Small intestine (tissue), 16 donors: ENCODE measurements at places on chromosomes 1 and 21.

DNA sequence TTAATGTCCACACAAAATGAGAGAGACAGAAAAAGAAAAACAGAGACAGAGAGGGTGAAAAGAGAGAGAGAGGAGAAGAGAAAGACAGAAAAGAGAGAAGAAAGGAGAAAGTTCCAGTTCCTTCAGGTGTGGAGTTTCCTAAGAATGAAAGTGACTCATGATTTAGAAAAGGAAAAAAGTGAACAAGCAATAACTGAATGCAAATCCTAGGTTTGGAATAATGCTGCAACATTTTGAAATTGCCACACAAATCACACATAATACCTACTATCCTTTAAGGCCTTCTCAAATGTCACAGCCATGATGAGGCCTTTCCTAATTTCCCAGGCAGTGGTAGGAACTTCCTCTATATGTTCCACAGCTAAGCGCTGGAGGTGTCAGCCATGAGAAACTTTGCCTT, 31.5 kb upstream of the XPR1 start:
- no peak for DNase-seq

GRCh38 chr1:87130438-87130837, 198.2 kb upstream of the LMO4 start:
- no peak for DNase-seq

GRCh38 chr1:177368255-177368654, 197.5 kb downstream of the BRINP2 start:
- no peak for DNase-seq

DNA sequence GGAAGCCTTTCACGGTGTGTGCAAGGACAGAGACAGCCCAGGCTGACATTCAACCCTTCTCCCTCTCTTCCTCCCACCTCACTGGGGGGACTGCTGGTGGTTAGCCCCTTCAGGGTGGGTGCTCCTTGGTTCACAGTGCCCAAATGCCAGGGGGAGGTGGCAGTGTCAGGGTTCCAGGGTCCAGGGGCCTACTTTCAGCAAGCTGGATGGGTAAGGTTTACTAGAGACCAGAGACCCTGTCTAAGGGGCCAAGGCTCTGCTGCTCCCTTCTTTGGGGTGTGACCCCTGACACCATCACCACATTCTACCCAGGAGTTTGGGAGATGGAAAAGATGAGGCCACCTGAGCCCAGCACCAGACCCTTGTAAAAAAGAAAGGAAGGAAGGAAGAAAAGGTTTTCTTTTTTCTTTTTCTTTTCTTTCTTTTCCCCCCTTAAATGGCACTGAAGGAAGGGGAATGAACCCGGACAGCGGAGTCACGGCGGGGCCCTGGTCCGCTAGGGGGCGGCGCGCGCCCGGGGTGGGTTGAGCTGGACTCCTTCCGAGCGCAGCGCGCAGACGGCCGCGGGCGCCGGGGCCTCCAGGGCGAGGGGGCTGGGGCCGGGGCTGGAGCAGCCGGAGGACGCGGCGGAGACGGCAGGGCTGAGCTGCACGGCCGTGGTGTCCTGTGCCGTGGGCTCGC, 18.8 kb downstream of the KNCN start:
- peak; percentile 72 for DNase-seq

- no peak for DNase-seq
These were observed 179.6 kb downstream of the DHRS3 start for GRCh38 chr1:12438349-12438924.

DNA sequence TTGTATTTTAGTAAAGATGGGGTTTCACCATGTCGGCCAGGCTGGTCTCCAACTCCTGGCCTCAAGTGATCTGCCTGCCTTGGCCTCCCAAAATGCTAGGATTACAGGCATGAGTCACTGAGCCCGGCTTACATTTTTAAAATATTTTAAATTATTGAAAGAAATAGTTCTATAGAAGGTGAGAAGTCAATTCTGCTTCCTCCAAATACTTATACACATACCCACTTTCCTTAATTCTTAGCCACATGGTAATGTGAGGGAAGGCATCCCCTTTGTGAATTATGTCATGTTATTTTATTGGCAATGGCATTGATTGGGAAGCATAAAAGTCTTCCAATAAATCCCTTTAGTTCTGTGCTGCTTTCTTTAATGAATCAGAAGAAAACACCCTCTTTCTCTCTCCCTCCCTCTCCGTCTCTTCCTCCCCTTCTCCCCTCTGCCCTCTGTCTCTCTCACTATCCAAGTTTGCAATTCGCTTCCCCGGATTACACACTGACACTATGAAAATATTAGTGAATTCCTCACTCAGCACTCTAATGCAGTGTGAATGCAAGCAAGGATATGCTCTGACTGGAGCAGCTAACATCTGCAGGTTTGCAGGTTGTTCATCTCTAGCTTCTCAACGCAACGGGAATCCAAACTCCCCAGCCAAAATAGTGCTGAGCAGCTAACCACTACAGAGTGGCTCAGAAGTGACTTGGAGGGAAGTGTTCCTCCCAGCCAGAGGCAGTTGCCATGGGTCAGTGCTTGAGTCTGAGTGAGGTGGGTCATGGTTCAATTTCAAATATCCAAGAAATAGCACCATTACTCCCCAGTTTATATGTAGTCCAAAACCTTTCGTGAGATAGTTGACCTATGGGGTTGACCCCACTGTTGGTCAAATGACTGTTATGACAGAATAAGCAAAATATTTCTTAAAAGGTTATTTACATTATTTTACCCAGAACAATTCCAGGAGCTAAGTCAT, 77.8 kb upstream of the CD55 start:
- DNase-seq = no peak

- no peak for DNase-seq
These were observed 18.3 kb downstream of the IFI44 start for GRCh38 chr1:78667939-78668338.

- DNase-seq = no peak
These were observed 61.2 kb upstream of the TNR start for GRCh38 chr1:175804561-175804960.

- peak; percentile 88 for DNase-seq
These were observed at the start of gene S100A13 for GRCh38 chr1:153626904-153627714. S100A13 (minus strand) TSS chr1:153627505; CDS start chr1:153626472, 1,033 bp downstream.

GRCh38 chr1:45686015-45686287, 382 bp downstream of the GPBP1L1 start:
- peak; percentile 71 for DNase-seq

- peak; percentile 14 for DNase-seq
These were observed 997 bp downstream of the PRKACB start for GRCh38 chr1:84145068-84145467.

DNA sequence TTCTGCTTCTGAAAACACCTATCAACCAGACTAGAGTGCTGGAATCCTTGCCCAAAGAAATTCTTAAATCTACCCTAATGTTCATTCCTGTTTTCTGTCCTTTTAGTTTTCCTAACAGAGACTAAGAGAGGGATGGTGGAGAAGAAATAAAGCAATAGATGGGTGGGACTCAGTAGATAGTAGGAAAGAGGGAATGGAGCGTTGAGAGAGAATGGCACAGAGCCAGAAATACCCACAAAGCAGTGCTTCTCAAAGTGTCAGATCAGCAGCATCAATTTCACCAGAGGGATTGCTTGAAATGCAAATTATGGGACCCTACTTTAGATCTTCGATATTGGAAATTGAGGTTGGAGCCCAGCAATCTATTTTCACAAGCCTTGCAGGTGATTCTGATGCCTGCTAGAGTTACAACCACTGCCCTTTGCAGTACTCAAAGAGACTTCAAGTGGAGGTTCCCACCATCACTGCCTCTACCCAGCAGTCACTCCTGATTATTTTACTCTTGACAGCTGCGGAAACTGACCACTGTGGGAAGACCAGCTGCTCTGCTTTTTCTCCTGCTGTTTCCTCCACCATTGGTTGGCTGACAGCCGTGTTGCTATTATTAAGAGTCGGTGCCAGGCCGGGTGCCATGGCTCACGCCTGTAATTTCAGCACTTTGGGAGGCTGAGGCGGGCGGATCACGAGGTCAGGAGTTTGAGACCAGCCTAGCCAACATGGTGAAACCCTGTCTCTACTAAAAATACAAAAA, 11.4 kb upstream of the PRPF3 start:
- no peak for DNase-seq

DNA sequence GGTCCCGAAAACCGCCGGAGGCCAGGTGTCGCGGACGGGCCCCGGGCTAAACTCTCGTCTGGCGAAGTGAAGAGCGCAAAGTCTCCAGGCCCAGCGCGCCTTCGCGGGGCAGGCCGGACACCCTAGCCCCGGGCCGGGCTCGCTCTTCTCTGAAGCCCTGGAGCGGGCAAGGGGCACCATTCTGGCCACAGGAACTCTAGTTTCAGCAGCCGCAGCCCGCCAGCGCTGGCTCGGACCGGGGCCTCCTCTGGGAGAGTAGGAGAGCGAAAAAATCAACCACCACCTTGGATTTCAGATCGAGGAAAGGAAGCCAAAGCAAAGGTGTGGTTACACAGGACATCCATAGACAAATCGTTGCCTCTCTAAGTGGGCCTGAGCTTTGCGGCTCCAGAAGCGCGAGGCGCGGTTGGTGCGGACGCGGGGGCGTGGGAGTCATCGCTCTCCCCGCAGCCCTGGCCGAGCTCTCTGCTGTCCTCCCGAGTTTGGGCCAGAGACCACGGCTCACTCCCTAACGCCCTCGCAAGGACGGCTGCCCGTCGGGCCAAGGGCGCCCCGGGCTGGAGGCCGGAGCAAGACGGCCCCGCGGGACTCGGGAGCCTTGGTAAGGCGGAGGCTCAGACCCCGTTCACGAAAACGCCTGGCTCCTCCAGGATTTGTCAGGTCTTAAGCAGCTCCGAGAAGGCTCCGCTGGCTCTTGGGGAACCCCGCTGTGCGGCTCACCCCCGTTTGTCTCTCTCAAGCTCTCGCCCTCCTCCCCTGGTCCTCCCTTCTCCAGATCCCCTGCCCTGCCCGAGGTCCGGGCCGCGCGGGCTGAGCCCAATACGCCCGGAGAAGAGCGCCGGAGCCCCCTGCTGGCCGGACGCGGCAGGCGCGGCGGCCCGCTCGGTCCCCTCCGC, 132.9 kb upstream of the DPYD start:
- peak; percentile 55 for DNase-seq

- no peak for DNase-seq
These were observed 34.3 kb upstream of the HMCN1 start for GRCh38 chr1:185699874-185700273.

GRCh38 chr1:40248412-40248811, 675 bp downstream of the TMCO2 start:
- no peak for DNase-seq

GRCh38 chr1:36098650-36099365, 10.1 kb downstream of the ADPRS start:
- no peak for DNase-seq

DNA sequence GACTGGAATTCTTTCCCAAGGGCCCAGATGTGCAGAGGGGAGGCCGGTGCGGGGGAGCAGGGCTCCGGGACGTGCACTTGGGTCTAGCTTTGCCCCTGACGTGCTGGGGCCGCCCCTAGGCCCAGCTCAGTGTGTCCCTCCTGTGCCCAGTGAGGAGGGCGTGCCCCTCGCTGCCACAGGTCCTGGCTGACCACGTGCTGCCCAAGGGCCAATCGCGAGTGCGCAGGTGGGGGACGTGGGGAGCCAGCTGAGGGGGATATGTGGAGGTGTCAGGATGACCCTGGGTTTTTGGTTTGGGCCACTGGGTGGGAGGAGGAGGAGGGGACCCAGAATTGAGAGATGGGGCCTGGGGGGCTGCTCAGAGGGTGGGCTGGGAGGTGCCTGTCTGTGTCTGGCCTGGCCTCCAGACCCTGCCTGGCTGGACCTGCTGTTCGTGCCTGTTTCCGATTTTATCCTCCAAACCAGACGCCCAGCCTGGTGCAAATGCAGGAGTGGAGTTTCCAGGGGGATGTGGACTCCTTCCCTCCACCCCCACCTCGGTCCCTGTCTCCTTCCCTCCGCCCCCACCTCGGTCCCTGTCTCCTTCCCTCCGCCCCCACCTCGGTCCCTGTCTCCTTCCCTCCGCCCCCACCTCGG, 6.1 kb upstream of the RNF223 start:
- peak; percentile 29 for DNase-seq

GRCh38 chr1:153194331-153195050, 8.7 kb upstream of the LELP1 start:
- no peak for DNase-seq

DNA sequence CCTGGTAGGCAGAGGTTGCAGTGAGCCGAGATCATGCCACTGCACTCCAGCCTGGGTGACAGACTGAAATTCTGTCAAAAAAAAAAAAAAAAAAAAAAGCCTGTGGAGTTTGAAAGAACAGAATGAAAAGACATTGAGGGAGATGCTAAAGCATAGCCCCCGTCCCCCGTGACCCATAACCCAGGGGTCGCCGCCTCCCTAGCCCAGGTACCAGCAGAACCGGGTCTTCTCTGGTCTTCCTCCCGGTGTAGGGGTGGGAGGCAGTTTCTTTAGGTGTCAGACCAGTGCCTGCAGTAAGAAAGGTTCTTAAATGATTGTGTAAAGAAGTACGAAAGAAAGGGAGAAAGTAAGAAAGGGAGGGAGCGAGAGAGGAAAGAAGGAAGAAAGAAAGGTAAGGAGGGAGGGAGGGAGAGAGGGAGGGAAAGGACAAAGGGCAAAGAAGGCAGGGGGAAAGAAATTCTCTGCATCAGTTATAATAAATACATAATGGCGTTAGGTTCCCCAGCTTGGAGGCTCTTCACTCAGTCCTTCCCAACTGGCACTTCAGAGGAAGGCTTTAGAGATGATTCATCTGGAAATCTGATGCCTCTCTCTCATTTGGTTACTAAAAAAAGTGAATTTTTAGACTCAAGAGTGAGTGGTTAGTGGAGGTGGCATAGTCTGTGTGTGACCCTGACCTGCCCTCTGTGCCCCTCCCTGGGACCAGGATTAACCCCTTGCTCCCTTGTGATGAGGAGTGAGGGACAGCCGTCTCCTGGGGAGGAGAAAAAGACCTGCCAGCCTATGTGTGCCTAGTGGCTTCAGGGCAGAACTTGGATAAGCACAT, 1.1 kb downstream of the IL24 start:
- no peak for DNase-seq

DNA sequence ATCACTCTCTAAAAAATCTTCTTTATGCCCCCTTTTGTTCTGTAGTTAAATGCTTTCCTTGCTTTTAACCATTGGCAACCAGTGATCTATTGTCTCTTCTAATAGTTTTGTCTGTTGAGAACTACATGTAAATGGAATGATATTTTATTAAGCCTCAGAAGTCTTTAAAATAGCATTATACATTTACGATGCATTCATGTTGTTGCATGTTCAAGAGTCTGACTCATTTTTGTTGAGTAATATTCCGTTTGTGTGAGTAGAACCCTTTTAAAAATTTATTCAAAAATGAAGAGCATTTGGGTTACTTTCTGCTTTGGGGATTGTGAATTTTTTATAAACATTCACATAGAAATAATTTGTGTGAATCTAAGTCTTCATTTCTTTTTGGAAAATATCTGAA, 1352.9 kb downstream of the NCAM2 start:
- no peak for DNase-seq

GRCh38 chr1:64581135-64581842, 111.4 kb downstream of the CACHD1 start:
- no peak for DNase-seq
